ENCODE measurements at places on chromosomes 6 and 20. TPM values are rescaled to one million over a fixed set of nuclear protein-coding genes. Genes with fewer than 3 reads are reported as not detected.

Gene UNC5CL
- not detected for total RNA-seq

DNA sequence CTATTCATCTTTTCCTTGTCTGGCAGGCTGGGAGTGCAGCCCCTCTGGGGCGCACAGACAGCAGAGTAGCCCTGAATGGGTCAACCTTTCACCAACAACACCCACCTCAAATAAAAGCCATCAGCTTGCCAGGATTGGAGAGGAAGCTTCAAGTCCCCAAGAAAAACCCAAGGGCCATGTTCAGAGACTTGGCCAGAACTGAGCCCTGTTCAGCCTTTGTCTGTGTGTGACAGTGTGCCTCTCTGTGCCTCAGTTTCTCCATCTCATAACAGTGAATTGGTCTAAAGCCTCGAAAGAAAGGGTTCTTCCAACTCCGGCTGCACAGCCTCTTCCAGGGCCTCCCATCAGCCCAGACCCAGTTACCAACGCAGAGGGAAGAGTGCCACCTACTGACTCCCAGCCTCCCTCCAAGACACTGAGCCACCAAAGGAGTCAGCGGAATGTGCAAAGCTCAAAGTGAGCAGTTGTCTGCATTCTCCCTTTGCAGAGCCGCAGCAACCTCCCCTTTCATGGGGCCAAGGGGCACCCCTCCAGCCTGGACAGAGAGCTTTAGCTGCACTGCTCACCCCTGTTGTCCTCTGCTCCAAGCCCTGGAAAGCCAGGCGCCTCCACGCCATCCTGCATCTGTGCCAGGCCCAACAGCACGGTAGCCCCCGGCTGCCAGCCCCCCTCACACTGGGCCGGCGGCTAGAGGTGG lies 82.7 kb upstream of the TOP1 start:
- DNase-seq, result peak; percentile 33

Gene ARMH2
- total RNA-seq, result not detected

DNA sequence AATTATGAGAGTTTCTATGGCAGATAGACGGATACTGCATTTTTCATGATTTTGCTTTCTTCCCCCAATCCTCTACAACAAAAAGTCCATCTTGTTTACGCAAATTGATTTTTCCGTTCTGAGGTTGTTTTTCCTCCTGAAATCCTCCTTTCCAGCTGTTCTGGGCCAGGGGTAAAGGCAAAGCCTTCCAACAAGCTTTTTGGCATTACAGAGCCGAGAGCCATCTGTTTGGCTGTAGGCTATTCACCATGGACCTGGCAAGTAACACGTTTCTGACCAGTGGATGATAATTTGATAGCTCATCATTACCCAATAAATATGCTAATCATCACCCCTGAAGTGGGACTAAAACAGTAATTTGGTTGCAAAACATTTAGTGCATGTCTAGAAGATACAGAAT lies 226.5 kb downstream of the CBLN4 start:
- no peak for DNase-seq

DNA sequence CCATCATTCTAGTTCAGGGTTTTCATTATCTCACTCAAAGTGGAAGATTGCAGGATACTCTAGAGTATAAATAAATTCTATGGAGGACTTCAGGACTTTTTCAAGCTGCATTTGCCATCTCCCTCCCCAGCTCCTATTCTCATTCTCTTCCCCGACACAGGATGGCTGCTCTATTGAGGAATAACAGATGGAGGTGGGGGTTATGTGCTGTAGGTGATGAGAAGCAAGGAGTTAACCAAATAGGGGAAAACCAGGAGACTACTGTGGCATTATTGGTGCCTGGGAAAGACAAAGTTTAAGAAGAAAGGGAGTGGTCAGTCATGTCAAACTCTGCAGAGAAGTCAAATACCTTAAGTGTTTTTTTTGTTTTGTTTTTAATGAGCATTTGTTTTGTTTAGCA lies 109.3 kb downstream of the GRIK2 start:
- no peak for DNase-seq

DNA sequence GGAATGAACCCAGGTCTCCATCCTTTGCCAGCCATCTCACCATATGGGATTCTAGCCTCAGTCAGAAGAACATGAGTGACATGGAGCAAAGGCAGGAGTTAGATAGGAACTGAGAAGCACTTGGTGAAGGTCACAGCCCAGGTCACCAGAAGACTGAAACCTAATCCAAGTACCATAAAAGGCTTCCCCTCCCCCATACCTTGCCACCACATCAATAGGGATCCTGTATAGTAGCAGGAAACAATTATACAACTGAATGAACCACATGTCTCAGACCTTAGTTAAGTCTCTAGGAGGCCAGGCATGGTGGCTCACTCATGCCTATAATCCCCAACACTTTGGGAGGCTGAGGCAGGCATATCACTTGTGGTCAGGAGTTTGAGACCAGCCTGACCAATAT lies 49.6 kb downstream of the KIZ start:
- DNase-seq, result no peak

GRCh38 chr20:50062006-50062838 lies 50.7 kb downstream of the UBE2V1 start:
- DNase-seq, result no peak

- peak; percentile 16 for DNase-seq
These were observed 123.2 kb upstream of the TMEM170B start for GRCh38 chr6:11414176-11414963.

Gene COL20A1
- total RNA-seq, result not detected

- no peak for DNase-seq
These were observed 28.2 kb downstream of the ATXN1 start for GRCh38 chr6:16733085-16733484.

Gene NRSN1
- total RNA-seq, result not detected

DNA sequence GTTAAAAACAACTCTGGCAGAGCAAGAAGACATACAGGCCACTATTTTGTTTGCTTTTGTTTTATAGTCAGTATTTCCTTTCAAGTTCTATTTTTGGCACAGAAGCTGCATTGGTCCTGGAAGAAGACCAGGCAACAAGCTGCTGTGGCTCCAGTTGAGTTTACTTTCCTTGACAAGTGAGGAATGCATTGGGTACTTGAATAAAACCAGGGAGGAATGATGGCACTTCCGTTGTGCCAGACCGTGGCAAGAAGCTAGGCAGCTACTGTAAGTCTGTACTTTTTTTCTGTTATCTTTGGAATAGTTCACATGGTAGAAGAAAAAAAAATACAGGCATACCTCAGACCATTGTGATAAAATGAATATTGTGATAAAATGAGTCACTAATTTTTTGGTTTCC lies 66.3 kb downstream of the NCOA3 start:
- DNase-seq, result no peak

GRCh38 chr6:137341681-137342195 lies 122.6 kb upstream of the IFNGR1 start:
- peak; percentile 49 for DNase-seq

- no peak for DNase-seq
These were observed 302.6 kb upstream of the MANEA start for GRCh38 chr6:95274686-95275235.

DNA sequence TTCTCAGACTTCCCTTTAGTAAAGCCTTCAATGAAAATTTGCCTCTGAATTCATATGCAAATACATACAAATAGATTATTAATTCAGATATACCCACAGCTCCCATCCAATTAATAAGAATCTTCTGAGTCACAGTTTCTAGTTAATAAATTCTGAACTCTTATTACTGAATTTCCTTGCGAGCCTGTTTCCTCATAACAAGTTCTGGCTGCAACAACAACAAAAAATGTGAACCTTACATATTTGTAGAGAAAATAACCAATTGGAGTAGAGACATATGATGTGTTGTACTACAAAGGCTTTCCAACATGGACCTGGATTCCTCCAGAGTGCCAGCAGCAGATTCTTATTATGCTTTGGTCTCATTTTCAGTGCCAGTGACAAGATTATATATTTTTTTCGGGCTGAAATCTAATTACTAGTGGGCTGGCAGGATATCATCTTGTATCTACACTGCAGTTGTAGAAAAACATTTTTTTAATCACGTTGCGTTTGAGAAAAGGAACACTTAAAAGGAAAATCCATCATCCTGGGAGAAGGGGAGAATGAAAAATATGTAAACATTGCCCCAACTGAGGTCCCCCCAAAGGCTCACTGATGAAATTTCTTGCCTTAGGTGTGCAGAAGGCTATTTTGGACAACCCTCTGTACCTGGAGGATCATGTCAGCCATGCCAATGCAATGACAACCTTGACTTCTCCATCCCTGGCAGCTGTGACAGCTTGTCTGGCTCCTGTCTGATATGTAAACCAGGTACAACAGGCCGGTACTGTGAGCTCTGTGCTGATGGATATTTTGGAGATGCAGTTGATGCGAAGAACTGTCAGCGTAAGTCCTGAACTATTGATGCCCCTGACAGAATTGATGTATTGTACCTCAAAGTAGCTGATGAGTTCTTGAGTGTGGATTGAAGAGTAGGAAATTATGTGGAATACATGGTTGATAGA lies 404.6 kb downstream of the LAMA2 start:
- DNase-seq, result no peak

- peak; percentile 93 for DNase-seq
These were observed 25.8 kb upstream of the TMEM217 start for GRCh38 chr6:37283671-37284151.

Gene FAM209B
- not detected for total RNA-seq

GRCh38 chr6:32819729-32820128 lies 2.9 kb upstream of the HLA-DOB start:
- no peak for DNase-seq

Gene ANKRD6
- total RNA-seq, result 12.1 TPM

DNA sequence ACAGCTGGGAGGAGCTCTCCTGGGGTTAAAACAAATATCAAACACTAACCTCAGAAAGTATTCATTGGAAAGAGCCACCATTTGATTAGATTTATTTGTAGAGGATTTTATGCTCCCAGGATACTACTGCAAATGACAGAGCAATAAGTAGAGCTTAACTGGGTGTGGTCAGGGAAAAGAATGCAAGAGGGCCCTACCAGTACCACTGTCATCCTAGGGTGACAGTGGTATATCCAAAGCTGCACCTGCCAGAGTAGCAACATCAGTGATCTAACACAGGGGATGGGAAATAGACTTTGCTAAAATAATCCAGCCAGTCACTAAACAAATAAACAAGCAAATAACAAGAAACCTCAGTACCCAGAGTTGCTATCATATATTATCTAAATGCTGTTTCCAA lies 29.7 kb downstream of the ERGIC3 start:
- DNase-seq, result no peak

GRCh38 chr6:109351231-109352130 lies 30.8 kb downstream of the CD164 start:
- DNase-seq, result no peak

Gene SEL1L2
- total RNA-seq, result not detected

DNA sequence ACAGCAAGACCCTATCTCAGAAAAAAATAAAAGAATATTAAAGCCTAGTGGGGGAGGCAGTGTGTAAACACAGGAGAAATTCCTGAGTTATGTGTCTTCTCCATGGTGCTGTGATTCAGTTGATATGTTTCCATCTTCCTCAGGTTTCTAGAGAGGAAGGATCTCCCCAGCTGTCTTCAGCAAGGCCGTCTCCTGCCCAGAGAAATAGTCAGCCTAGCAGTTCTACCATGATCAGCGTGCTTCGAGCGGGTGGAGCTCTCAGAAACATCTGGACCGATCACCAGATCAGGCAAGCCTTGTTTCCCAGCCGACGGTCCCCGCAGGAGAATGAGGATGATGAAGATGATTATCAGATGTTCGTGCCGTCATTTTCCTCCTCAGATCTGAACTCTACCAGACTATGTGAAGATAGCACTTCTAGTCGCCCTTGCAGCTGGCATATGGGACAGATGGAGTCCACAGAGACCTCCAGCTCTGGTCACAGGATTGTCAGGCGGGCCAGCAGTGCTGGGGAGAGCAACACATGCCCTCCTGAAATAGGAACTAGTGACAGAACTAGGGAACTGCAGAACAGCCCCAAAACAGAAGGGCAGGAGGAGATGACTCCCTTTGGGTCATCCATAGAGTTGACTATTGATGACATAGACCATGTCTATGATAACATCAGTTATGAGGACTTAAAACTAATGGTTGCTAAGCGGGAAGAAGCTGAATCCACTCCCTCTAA lies 34.9 kb upstream of the MTHFD1L start:
- DNase-seq, result no peak

- peak; percentile 63 for DNase-seq
These were observed 674.9 kb downstream of the GRIK2 start for GRCh38 chr6:102068349-102068929.

DNA sequence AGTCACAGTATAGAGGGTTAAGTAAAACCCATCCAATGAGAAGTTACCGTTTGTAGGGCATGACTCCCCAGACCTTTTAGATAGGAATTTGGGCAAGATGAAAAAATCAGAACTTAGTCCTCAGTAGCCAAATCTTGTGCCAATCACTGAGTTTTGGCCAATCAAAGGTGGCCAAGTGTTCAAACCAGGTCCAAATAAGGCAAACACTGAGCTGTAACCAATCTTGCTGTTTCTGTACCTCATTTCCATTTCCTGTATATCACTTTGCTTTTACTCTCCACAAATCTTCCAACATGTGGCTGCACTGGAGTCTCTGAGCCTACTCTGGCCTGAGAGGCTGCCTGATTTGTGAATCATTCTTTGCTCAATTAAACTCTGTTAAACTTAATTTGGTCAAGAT lies 81.8 kb upstream of the GPR6 start:
- DNase-seq, result no peak

DNA sequence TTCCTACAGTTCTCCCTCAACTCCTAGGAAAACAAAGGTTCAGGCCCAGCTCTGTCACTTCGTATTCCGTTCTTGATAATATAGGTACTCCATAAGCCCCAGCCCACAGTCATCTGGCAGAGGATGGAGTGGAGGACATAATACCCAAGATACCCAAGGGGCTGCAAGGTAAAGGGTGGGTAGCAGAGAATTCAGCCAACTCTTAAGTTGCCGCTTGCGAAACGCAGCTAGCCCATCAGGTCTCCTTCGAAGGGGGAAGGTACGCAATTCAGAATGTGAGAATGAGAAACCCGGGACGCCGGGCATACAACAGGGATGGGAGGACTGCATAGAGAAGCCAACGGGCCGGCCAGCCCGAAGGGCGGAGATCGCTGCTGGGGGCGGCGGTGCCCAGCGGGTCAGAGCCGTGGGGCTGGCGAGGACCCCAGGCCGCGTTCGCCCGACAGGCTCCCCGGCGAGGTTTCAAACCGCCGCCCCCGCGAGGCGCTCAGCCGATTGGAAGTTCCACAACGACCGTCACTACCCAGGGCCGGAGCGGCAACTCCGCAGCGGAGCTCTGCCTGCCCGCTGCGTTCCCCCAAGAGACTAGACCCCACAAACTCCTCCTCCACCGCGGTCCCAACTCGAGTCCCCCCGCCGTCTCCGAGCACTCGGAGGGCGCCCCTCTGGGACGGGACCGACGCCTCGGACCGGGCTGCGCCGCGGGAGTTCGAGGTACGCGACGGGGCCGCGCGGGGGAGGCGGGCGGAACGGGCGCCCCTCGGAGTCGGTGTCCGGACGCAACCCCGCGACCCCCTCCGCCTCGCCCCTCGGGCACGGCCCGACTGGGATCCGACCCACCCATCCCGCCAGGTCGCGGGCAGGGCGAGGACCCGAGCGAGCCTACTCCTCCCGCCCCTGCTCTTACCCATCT lies 911 bp downstream of the CDK19 start:
- DNase-seq, result peak; percentile 43

GRCh38 chr6:86978251-86978650 lies 40.9 kb downstream of the HTR1E start:
- no peak for DNase-seq

Gene CD93
- total RNA-seq, result not detected

GRCh38 chr6:44441091-44441855 lies 53.8 kb downstream of the CDC5L start:
- no peak for DNase-seq

GRCh38 chr6:551405-551804 lies 105.5 kb downstream of the HUS1B start:
- DNase-seq, result no peak

GRCh38 chr6:108878942-108879341 lies 30.7 kb downstream of the ARMC2 start:
- DNase-seq, result no peak
